ENCODE measurements at places on chromosomes 4 and X. TPM values are rescaled to one million over a fixed set of nuclear protein-coding genes. Genes with fewer than 3 reads are reported as not detected.
A peak's percentile ranks its signal among the peaks of the same experiment; 100 is the strongest.

DNA sequence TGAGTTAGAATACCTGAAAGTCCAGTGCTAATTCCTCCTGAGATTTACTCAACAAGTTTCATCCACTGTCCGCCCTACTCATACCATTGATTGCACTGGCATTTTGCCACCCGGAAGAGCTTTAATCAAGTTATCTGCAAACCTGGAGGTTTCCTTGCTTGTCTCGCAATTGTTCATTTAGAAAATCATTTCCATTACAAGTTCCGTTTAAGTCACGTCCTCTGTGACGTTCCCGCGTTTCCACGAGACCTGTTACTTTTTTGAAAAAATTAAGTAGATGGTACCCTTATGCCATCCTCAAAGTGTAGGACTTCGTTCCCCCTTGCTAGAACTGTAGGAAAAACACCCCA is 761 bp upstream of the FRYL start:
- no peak for DNase-seq

DNA sequence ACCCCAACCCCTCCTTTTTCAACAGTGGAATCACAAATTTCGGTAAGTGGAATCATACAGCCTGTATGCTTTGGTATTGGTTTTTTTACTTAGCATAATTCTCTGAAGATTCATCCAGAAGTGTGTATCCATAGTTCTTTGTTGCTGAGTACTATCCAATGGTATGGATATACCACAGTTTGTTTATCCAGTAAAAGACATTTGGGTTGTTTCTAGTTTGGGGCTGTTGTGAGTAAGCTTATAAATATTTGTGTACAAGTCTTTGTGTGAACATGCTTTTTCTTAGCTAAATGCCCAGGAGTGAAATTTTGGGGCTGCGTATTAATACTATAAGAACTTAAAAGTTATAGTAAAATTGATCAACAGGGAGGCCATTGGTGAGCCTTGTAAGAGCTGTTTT is 57.5 kb upstream of the GC start:
- no peak for DNase-seq

- DNase-seq = no peak
Observed at GRCh38 chrX:36986231-36986630, 21.9 kb upstream of the FAM47C start.

- no peak for DNase-seq
Observed at GRCh38 chrX:4881277-4881676, 1167.8 kb upstream of the PRKX start.

DNA sequence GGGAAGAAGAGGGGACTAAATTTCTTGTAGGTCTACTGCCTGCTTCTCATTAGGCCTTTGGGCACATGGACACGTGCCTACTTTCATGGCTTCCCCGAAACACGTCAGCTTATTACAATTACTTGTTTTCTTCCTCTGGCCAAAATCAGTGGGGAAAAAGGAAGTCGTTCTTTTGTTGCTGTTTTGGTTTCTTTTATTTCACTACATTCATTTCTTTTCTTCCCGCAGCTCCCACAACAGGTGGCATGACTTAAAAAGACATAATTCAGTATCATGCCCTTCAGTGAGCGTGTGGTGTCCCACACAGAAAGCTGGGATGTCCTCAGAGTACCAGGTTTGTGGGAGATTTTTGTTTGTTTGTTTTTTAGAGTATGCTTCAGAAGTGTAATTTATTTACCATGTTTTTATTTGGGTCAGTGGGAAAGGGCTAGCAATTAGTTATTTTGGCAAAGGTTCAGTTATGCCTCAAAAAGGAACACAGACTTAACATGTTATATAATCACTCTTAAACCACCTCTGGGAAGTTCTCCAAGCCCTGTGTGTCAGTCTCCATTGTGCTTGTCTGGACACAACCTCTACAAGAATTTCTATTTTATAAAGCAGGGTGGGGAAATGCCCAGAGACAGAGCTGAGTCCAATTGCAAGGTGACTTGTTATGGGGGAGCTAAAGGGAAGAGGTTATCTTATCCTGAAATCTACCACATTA is 44.2 kb upstream of the SPRY1 start:
- peak; percentile 30 for DNase-seq

The CCKAR gene
- polyA plus RNA-seq = 0.15 TPM

- DNase-seq = peak; percentile 43
Observed at GRCh38 chr4:187602339-187603092, 393.1 kb upstream of the ZFP42 start.

The CXCL1 gene
- 0.32 TPM for polyA plus RNA-seq

The MAGEB1 gene
- 0.12 TPM for polyA plus RNA-seq

DNA sequence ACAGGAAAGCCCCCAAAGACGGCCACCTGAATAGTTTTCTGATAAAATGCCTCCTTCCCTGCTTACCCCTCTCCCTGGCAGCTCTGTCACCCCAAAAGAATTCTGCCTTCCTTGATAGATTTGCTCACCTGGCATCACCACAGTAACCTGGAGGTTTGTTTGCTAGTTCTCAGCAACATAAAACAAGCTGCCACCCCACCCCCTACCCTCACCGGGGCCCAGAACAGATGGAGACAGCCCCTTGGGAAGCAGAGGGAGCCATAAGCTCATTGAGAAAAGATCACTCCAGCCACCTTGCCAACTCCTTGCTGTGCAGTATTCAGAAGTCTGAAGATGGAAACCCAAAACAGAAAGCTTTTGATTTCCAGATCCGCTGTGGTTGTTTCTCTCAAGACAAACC is 108.6 kb downstream of the DHX15 start:
- DNase-seq = no peak

The PF4V1 gene
- polyA plus RNA-seq = not detected

Data from muscle of back (tissue), 13 donors.